AG08396 (cell line): ENCODE measurements at places on chromosomes 11 and 22.

DNA sequence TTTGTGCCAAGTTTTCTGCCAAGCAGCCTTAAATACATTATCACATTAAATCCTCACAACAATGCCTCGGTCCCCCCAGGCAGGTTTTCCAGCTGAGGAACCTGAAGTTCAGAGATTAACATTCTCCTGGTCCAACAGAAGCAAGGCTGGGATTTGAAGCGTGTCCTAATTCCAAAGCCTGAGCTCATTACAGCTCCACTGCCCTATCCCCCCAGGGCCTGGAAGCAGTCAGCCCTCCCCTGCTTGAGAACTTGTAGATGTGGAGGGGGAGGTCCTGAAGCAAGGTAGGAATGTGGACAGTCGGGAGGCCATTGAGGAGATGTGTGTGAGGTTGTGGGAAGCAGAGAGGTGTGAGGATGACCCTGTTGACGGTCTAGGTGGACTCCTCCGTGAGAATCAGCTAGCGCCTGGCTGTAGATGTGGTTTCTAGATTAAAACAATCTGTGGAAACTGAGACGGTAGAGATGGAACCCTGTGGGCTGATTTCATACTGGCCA is 8.1 kb downstream of the GRAMD1B start:
- no peak for DNase-seq

- DNase-seq: no peak
Observed at GRCh38 chr11:113465786-113466185, 9.4 kb downstream of the DRD2 start.

DNA sequence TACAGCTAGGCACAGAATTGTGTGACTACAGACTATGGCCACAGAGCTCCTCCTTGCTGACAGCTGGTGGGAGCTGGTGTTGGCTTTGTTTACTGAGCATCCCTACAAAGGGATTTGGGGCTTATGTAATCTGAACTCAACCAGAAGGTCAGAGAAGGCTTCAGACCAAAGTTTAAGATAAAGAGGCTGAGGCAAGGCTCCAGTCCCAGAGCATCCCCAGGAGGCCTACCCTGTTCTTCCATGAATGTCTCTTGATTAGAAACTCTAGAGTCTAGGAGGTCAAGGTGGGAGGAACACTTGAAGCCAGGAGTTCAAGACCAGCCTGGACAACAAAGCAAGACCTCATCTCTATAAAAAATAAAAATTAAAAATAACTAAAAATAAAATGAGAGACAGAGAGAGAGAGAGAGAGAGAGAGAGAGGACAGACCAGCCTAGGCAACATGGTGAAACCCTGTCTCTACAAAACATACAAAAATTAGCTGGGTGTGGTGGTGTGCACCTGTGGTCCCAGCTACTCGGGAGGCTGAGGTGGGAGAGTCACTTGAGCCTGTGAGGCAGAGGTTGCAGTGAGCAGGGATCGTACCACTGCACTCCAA is 125.5 kb upstream of the SERPIND1 start:
- DNase-seq: no peak

- peak; percentile 90 for DNase-seq
Observed at GRCh38 chr11:62337303-62338181, at the start of gene ASRGL1. TSS of gene ASRGL1 (plus strand) at chr11:62337448. CDS start at chr11:62337978, 530 bp downstream.

DNA sequence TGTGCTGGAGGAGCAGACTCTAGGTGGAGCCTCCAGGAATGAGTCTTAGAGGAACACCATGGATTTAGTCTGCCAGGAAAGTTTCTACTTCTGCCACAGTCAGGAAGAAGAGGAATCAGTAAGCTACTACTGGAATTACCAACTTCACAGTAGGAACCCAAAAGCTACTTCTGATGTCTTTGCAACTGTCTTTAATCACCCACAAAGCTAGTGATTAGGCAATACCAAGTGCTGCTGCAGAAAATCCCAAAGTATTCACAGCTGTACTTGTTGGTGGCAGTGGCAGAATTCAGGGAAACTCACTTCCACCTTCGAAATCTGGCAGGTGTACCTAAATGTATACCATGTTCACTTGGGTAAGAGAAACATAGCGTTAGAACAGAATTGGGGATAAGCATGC is 264.5 kb upstream of the SORL1-AS1 start:
- no peak for DNase-seq

DNA sequence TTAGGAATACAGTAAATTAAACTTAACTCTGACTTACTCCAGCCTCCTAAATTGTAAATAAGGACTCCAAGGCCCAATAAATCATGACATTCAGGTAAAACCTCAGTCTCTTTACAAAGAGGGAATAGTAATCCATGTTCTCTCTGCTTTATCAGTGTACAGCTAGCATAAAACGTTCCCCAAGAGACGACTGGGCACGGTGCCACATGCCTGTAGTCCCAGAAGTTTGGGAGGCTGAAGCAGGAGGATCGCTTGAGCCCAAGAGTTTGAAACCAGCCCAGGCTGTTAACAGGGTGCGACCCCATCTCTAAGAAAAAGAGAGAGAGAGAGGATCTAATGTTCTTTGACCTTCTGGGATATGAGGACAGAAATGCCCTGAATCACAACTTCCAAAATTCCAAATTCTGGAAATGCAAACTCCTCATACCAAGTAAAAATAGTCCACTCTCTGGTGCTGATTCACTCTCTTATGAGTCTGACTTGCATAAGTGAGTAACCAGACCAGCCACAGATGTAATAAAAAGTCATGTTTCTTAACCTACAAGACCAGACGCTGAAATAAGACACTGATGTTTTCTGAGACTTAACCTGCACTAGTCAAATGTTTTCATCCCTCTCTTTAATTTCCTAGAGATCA is 25.5 kb downstream of the NNMT start:
- DNase-seq: peak; percentile 41

DNA sequence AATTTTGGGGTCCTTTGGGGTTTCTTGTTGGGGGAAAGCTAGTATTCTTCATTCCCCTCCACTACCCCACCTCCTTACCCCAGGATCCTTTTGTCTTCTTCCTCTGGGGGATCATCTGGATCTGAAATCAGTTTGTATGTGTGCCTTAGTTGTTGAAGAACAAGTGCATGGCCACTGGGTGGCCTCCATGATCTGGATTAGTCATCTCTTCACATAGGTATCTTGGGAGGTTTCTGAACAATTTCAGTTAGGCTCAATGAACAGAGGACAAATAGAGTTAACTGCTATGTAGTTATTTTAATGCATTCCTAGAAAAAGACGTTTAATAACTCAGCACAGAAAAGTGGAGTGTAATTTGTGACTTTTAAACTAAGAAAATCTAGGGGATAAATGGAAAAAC is 7.1 kb upstream of the VWA5A start:
- no peak for DNase-seq

DNA sequence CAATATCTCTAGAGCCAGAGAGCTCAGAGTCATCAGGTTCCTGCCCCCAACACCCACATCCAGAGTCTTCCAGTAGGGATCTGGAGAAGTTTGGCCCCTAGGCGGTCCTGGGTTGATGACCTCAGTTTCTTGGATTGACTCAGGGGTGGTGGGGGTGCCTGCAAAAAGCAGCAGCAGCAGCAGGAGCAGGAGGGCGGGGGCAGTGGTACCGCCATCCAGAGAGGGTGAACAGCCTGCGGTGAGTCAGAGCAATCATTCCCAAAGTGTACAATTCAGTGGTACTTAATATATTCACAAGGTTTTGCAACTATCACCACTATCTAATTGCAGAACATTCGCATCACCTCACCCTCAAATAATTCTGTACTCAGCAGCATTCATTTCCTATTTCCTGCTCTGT is 9.9 kb upstream of the SEC14L3 start:
- DNase-seq: no peak

- no peak for DNase-seq
Observed at GRCh38 chr11:5923794-5924193, 18.3 kb upstream of the OR56A3 start.

GRCh38 chr11:78763664-78764063 is 189.0 kb upstream of the NARS2 start:
- no peak for DNase-seq

GRCh38 chr11:70468256-70469195 is 70.2 kb downstream of the CTTN start:
- DNase-seq: no peak

DNA sequence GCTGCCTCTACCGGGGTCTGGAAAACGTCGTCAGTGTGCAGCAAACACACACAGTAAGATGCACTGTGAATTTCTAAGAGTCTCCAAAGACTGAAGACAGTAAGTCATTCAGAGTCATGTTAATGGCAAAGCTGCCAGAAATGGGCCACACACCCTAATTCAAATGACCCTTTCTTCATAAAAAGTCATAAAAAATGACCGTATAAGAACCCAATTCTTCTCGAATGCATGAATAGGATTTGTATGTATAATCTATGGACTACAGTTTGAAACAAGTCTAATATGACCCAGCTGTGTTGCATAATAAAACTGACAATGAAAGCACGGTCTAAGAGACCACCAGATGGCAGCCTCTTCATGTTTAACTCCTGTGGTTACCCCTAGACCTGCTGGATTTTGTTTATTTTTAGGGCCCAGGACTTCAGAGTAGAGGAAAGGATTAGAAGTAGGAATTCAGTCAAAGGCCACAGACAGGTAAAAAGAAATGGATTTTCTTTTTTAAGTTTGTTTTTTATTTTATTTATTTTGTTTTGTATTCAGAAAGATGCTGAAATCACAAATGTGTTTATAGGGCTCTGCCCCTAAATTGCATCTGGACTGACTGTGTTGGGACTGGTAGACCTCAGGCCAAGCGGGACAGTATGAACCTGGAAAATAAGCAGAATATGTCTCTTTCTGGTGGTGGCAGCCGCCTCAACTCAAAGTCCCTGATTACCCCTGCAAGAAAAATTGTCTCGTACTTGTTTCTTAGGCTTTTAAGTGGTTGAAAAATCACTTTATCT is 32.1 kb upstream of the SLC5A12 start:
- DNase-seq: peak; percentile 48

DNA sequence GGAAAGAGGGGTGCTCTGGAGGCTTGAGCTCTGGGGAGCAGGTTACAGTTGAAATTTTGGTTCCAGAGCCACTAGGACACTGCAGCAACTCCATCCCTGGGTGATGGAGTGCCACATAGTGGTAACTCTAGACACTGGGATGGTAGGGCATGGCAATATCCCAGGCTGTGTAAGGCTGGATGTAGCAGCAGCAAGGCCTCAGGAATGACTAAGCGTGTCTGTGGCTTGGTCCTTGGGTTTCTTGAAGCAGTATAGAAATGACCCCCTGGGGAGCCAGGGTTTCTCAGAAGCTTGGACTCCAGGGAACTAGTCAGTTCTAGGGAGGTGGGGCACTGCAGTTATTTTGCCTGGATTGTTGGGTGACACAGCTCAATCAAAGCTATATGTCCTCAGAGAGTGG is 8.1 kb downstream of the MS4A4A start:
- DNase-seq: no peak
